ENCODE measurements at places on chromosomes 7 and 10.
A peak's percentile ranks its signal among the peaks of the same experiment; 100 is the strongest.

- H3K27ac ChIP-seq: no peak overlapping the region
- no peaks in the 10 kb centered on the region for H3K36me3 ChIP-seq
- no peak for DNase-seq
These were observed 75.6 kb downstream of the GRM8 start for GRCh38 chr7:127177156-127177555.

- no peaks in the 10 kb centered on the region for H3K4me1 ChIP-seq
- no peak overlapping the region for H3K27ac ChIP-seq
- H3K27me3 ChIP-seq: no peaks in the 10 kb centered on the region
- H3K4me3 ChIP-seq: no peak overlapping the region
- no peaks in the 10 kb centered on the region for H3K36me3 ChIP-seq
These were observed 31.7 kb downstream of the TECTB start for GRCh38 chr10:112314822-112315474.

- H3K36me3 ChIP-seq: no peaks in the 10 kb centered on the region
- H3K27me3 ChIP-seq: no peaks in the 10 kb centered on the region
- H3K4me3 ChIP-seq: no peak overlapping the region
- no peak overlapping the region for H3K27ac ChIP-seq
- no peak for DNase-seq
- peaks cover 15% of the 10 kb centered on the region for H3K4me1 ChIP-seq
These were observed 45.1 kb downstream of the CUX1 start for GRCh38 chr7:101862280-101863220.

DNA sequence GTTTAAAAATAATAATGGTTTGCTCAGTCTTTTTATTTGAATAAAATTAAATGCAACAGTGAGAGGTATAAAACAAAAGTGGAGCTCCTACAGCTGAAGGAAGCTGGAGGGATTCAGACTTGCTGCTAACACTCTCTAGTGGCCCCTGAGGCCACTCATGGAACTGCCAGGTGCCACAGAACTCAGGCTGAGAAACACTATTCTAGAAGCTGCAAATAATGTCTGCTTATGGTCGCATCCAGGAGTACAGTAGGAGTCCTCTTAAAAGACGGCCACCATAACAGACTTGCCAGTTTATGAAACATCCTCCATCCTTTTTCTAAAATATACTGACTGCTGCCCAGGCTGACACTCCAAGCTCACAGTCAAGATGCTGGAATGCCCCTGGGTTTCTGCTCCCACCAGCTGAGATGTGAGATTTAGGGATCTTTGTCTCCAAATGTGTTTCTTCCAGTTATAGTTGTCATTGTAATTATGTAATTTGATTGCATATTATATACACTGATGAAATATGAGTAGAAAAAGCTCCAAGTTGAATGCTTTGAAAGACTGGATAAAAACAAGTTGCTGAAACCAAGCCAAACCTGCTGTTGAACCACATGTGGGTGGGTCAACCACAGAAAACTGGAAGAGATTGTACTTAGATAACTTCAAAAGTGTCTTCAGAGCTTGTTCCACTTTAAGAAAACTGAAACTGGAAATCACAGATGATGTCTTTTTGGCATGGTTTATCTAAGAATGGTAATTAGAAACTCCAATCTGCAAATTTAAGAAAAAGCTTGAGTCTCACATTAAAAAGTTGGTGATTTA is 213.7 kb upstream of the AOAH start:
- no peak overlapping the region for H3K27ac ChIP-seq
- no peak for DNase-seq
- no peaks in the 10 kb centered on the region for H3K27me3 ChIP-seq
- H3K4me1 ChIP-seq: no peaks in the 10 kb centered on the region
- H3K4me3 ChIP-seq: no peak overlapping the region
- no peaks in the 10 kb centered on the region for H3K36me3 ChIP-seq

GRCh38 chr10:47457826-47458225 is 26.1 kb downstream of the ANXA8 start:
- peak; percentile 31 for DNase-seq
- H3K27ac ChIP-seq: no peak overlapping the region
- H3K4me1 ChIP-seq: no peaks in the 10 kb centered on the region
- H3K36me3 ChIP-seq: no peaks in the 10 kb centered on the region
- H3K4me3 ChIP-seq: no peak overlapping the region

DNA sequence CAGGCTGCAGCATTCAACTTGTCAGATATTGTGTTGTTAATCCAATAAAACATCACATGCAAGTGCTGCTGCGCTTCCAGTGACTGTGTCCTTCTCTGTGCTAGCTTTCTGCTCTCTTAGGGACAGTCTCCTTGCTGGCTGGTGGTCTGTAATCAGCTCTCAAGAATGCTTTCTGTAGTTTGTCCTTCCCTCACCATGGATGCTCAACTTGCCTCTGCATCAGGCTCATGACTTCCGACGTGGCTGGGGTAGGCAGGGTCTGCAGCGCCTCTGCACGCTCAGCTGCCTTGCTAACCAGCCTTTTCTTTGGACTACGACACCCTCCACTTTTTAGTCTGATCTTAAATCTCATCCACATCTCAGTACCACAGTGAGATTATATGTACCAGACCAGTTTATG is 58.3 kb downstream of the MMRN2 start:
- H3K27ac ChIP-seq: no peak overlapping the region
- no peak overlapping the region for H3K4me3 ChIP-seq
- H3K4me1 ChIP-seq: peaks cover 3% of the 10 kb centered on the region
- H3K36me3 ChIP-seq: peaks cover 23% of the 10 kb centered on the region
- no peak for DNase-seq

DNA sequence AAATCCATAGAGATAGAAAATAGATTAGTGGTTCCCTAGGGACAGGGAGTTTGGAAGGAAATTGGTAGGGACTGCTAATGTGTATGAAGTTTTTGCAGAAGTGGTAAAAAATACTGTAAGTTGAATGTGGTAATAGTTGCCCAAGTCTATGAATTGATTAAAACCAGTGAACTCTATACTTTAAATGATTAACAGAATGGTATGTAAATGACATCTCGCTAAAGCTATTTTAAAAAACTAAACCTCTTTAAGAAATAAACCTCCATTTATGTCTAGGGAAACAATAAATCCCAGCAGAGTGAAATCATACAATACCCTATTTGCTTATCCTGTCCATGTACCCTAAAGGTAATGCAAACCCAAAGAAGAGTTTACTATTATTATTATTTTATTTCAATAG is 61.4 kb downstream of the IPMK start:
- DNase-seq: no peak
- H3K36me3 ChIP-seq: peaks cover 3% of the 10 kb centered on the region
- H3K27ac ChIP-seq: no peak overlapping the region
- H3K4me1 ChIP-seq: no peaks in the 10 kb centered on the region
- H3K27me3 ChIP-seq: no peaks in the 10 kb centered on the region

DNA sequence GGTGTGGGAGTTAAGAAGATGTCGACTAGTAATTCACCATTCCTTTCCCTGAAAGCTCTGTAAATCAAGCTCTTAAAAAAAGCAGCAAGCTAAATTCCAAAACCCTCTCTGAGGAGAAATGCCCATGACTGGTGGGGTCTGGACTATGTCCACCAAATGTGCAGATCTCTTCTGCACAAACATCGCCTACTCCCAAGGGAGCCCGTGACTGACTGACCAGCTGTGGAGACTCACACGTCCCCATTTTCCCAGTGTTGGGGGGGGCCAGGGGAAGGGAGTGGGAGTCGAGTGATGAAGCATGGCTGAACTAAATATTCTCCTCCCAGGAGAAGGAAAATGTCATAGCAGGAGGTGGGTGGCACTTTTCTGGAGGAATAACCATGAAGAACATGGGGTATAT is 164.1 kb upstream of the HPS1 start:
- no peak overlapping the region for H3K27ac ChIP-seq
- H3K4me1 ChIP-seq: no peaks in the 10 kb centered on the region
- peaks cover 2% of the 10 kb centered on the region for H3K27me3 ChIP-seq
- H3K36me3 ChIP-seq: no peaks in the 10 kb centered on the region
- H3K4me3 ChIP-seq: no peak overlapping the region
- no peak for DNase-seq

DNA sequence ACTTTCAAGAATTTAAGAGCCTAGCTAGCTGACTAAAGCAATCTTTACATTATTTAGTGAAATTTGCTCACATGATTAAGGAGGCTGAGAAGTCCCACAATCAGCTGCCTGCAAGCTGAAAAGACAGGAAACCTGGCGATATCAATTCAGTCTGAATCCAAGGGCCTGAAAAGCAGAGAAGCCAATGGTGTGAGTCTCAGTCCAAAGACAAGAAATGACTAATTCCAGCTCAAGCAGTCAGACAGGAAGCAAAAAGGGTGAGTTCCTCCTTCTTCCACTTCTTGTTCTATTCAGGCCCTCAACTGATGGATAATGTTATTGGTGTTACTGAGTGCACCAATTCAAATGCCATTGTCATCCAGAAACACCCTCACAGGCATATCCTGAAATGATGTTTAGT is 1231.6 kb upstream of the CELF2 start:
- no peak overlapping the region for H3K27ac ChIP-seq
- no peaks in the 10 kb centered on the region for H3K27me3 ChIP-seq
- H3K4me3 ChIP-seq: no peak overlapping the region
- H3K36me3 ChIP-seq: no peaks in the 10 kb centered on the region

DNA sequence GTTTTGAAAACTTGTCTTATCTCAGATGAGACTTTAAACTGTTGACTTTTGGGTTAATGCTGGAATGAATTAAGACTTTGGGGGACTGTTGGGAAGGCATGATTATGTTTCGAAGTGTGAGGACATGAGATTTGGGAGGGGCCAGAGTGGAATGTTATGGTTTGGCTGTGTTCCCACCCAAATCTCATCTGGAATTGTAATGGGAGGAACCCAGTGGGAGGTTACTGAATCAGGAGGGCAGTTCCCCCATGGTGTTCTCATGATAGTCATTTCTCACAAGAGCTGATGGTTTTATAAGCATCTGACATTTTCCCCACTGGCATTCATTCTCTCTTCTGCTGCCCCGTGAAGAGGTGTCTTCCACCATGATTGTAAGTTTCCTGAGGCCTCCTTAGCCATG is 13.8 kb upstream of the POT1 start:
- H3K27ac ChIP-seq: no peak overlapping the region
- no peaks in the 10 kb centered on the region for H3K4me1 ChIP-seq
- no peaks in the 10 kb centered on the region for H3K36me3 ChIP-seq
- H3K27me3 ChIP-seq: no peaks in the 10 kb centered on the region
- no peak overlapping the region for H3K4me3 ChIP-seq

DNA sequence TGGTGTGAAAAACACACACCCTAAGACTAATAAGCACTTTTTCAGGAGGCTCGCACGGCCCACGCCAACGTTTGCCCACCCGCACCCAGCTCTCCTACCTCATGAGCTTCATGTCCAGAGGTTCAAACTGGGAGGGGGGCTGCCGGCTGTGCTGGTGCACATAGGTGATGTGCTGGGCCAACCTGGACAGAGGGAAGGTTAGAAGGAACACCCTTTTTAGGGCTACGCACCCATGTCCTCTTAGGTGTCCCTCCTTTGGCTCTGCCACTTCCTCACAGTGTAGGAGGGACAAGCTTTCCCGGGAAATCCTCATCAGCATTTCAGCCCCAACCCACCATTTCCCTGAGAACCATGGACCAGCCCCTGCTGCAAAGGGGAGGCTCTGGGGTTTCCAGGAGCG is 5.9 kb downstream of the MCM7 start:
- no peak overlapping the region for H3K4me3 ChIP-seq
- H3K36me3 ChIP-seq: peaks cover 89% of the 10 kb centered on the region
- no peak overlapping the region for H3K27ac ChIP-seq

GRCh38 chr10:13956826-13957225 is 370.1 kb downstream of the PRPF18 start:
- H3K4me3 ChIP-seq: no peak overlapping the region
- H3K27ac ChIP-seq: peak overlapping the region; percentile 39
- H3K4me1 ChIP-seq: peaks cover 8% of the 10 kb centered on the region
- DNase-seq: peak; percentile 86

GRCh38 chr10:14748441-14748840 is 26.3 kb downstream of the FAM107B start:
- no peaks in the 10 kb centered on the region for H3K27me3 ChIP-seq
- peaks cover 38% of the 10 kb centered on the region for H3K4me1 ChIP-seq
- H3K36me3 ChIP-seq: no peaks in the 10 kb centered on the region
- H3K27ac ChIP-seq: peak overlapping the region; percentile 12

GRCh38 chr10:118116715-118117449 is 70.1 kb upstream of the RAB11FIP2 start:
- no peak for DNase-seq
- H3K27me3 ChIP-seq: no peaks in the 10 kb centered on the region
- peaks cover 18% of the 10 kb centered on the region for H3K4me1 ChIP-seq
